CD4-positive, alpha-beta memory T cell (primary cell): ENCODE measurements at places on chromosomes 12 and 14. TPM values are rescaled to one million over a fixed set of nuclear protein-coding genes. Genes with fewer than 3 reads are reported as not detected.
A peak's percentile ranks its signal among the peaks of the same experiment; 100 is the strongest.

GRCh38 chr12:97321621-97322020, 141.0 kb upstream of the RMST start:
- DNase-seq = no peak

- no peak for DNase-seq
These were observed 178.6 kb downstream of the TMEM132C start for GRCh38 chr12:128445415-128446127.

GRCh38 chr12:24664161-24664880, 284.6 kb downstream of the BCAT1 start:
- no peak for DNase-seq

- no peak for DNase-seq
These were observed 9.2 kb downstream of the HIF1A start for GRCh38 chr14:61704554-61704953.

DNA sequence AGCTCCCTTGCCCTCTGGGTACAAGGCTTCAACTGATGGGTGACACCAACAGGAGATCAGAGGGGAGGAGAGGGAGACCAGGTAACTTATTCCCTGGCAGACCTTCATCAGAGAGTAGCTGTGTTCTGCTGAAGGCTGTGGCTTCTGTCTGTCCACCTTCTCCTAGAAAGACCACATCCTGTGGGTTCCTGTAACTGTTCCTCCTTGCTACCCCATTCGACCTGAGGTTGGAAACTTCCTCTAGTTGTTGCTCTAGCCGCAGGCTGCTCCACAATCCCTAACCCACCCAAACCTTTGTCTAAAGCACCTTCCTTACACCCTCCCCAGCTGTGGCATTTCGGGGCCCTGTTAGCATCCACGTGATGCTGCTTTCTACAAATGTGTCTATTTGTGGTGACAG, 454.2 kb downstream of the DPF3 start:
- DNase-seq = no peak

RD3L gene
- not detected for total RNA-seq

GRCh38 chr14:99860219-99860618, 67.0 kb downstream of the EML1 start:
- no peak for DNase-seq

DNA sequence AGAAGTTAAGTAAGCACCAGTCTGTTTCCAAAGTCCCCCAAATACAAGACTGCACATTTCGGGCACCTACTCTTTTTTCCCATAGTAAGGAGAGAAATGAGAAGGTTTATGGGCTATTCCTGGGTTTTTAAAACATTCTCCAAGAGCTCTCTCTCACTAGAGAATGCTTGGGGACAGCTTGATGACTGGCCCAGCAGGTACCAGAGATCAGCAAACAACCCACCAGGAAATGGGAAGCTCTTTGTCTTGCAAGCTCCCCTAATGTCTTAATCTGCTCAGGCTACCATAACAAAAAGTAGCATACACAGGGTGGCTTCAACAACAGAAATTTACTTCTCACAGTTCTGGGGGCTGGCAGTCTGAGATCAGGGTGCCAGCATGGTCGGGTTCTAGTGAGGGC, 41.8 kb upstream of the CRY1 start:
- no peak for DNase-seq

DNA sequence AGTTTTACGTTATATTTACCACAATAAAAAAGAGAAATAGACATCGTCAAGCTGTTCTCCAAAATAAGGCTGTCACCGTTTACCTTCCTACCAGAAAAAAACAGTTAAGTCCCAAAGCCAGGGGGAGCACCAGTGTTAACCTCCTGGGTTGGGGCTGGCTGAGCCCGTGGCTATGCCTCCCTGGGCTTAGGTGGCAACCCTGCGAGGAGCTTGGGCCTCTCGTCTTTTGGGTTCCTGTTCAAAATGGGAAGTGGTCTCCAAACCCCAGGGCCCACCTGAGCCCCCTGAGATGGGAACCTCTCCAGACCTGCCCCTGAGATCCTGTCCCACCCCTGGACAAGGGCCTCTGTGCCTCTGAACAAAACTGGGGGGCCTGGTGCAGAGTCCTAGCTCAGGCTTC, 22.9 kb downstream of the PACS2 start:
- DNase-seq = no peak

OR4K13 gene
- not detected for total RNA-seq

DNA sequence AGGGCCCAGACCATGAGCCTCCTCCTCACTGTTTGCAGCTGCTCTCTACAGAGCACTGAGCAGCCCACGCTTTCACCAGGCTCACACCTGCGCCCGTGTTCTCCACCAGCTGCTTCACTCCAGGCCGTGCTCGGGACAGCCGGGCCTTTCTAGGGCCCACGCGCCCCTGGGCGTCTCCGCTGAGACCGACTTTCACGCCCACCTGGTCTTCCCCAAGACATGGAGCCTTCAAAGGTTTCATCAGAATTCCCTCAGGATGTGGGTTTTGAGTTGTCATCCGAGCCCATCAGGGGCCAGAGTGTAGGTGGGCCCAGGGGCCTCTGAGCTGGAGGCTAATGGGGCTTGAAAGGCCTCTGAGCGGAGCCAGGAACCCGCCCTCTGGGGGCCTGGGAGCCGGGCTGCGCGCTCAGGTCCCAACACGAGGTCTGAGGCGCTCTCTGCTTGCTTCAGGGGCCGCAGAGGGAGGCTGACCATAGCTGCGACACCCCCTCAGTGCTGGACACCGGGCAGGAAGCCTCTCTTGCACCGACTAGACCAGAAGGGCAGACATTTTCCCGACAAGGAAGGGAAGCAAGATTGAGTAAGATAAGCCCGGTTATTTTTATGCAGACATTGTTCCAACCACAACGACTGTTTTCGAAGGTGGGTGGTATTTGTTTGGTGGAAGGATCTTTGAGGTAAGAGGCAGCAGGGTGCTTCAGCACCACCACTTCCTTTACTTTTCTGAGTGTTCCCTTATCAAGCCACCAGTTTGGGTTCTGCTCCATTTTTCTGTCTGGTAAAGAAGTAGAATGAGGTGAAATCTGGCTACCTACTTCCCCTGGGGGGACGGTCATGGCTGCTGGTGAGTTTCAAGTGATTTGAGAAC, 125.0 kb upstream of the FUT8 start:
- DNase-seq = peak; percentile 71
